ENCODE measurements at places on chromosomes 6 and 20.

- no peak overlapping the region for H3K4me3 ChIP-seq
- no peaks in the 10 kb centered on the region for H3K36me3 ChIP-seq
- DNase-seq: no peak
- H3K27ac ChIP-seq: no peak overlapping the region
- no peaks in the 10 kb centered on the region for H3K4me1 ChIP-seq
These were observed 90.6 kb upstream of the MAP3K7 start for GRCh38 chr6:90677440-90677839.

DNA sequence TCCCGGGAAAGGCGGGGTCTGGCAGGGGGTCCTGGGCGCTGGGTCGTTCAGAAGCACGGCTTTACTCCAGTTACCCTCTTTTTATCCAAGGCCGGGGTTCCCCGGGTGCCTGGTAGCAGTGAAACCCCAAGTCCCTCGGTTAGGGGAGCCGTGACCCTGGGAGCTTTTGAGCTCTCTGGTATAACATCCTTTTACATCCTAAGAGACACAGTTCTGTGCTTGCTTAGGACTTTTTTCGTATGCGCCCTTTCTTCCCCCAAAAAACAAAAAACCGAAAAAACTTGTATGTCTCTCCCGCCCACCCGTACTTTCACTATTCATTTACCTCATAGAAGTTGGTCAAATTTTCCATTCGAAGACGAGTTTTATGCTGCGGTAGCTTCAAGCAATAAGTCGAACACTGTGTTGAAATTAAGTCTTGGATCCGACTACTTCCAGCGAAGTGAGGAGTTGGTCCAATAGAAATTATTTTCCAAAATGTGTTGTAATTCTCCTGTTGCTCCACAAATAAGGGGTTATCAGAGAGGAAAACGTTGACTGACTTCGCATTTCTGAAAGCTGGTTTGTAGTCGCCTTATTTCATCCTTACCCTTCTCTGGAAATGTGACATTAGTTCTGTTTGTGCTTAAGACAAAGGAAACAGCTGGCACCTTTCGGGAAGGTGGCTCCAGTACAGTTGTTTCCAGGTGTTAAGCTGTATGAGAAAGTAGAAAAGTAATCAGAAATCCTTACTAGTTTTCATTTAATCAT lies 816 bp upstream of the MAN1A1 start:
- H3K27ac ChIP-seq: peak overlapping the region; percentile 69
- no peaks in the 10 kb centered on the region for H3K27me3 ChIP-seq
- DNase-seq: peak; percentile 54

DNA sequence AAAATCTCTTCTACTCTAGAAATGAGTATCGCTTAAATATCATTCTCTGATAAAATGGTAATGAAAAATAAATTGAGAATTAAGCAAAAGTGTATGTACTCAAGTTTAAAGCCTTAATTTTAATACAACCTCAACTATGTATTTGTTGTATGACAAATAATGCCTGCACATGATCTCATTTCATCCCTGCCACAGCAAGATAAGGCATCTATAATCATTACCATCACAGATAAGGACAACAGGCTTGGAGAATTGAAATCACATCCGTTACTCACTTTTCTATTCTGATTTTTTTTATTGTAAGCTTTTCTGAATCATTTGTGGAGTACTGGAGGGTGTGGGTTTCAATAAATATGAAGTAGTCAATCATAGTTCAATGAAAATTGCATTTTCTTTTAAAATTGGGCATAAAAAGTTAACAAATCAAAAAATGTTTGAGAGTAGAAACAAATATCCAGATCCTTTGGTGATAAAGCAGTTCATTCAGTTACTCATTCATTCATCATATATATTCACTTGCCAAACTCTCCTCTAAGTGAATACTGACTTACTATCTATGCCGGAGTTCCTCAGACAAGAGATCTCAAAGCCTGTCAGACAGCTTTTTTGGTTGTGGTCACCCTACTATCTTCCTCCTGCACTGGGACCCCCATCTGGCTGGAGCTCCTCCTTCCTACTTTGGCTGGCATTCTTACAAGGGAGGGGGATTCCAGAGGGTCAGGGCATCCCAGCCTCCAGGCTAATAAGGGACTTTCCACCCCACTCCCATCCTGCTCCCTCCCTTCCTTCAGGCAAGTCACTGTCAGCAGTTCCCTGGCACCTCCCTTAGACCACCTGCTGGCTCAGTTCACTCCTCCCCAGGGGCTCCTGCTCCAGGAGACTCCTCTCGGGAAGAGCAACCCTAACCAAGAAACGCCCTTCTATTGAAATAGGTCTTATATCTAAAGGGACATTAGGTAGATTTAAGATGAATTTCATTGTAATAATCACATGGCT lies 118.6 kb downstream of the OGFRL1 start:
- no peak overlapping the region for H3K4me3 ChIP-seq
- H3K27ac ChIP-seq: no peak overlapping the region
- no peak for DNase-seq

DNA sequence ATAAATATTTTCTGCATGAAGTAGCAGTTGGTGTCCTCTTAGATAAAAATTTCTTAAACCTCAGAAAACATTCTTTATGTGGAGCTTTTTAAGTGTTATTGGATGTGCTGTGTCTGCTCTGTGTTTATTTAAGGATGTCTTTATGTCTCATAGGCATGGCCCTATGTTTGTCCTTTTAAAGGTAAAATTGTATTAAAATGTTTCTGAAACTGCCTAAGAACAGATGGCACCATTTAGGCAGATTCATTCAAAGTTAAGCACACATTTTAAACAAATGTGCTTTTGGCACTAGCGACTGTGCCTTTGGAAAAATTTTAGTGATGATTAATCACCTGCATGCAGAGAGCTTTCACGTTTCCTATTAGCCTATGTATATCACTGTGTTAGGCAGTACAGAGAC lies 125.2 kb downstream of the KIF6 start:
- no peaks in the 10 kb centered on the region for H3K4me1 ChIP-seq
- H3K27me3 ChIP-seq: no peaks in the 10 kb centered on the region
- H3K4me3 ChIP-seq: no peak overlapping the region
- no peak overlapping the region for H3K27ac ChIP-seq
- H3K36me3 ChIP-seq: no peaks in the 10 kb centered on the region
- no peak for DNase-seq

Data from activated naive CD4-positive, alpha-beta T cell treated with anti-CD3 and anti-CD28 coated beads, Interleukin-2, amount 10 ng/mL, durations not matched to agents 7 days and 5 days (primary cell).